Bronchial epithelial cell (primary cell): ENCODE measurements at places on chromosomes 6 and 20. TPM values are rescaled to one million over a fixed set of nuclear protein-coding genes. Genes with fewer than 3 reads are reported as not detected.

The LY86 gene
- total RNA-seq, result not detected in 2 replicates

The RNGTT gene
- 19.7 and 20.8 TPM in 2 replicates for total RNA-seq

The GABRR1 gene
- not detected in 2 replicates for total RNA-seq

The SIRPD gene
- total RNA-seq, result not detected in 2 replicates

The LINC00237 gene
- not detected in 2 replicates for total RNA-seq

The CPNE5 gene
- total RNA-seq, result not detected in 2 replicates

The CST7 gene
- not detected in 2 replicates for total RNA-seq

The CLPSL1 gene
- not detected in 2 replicates for total RNA-seq

The RCAN2 gene
- total RNA-seq, result under 0.01 TPM in 1 of 2 replicates, not detected in the other

The ABHD16B gene
- not detected in 2 replicates for total RNA-seq
